Occipital lobe (tissue), 3 donors: ENCODE measurements at places on chromosomes 16 and 17. TPM values are rescaled to one million over a fixed set of nuclear protein-coding genes. Genes with fewer than 3 reads are reported as not detected.

Gene GRAPL
- total RNA-seq: not detected

Gene CCL8
- total RNA-seq: 0.16 TPM

Gene ABI3
- 0.62 TPM for total RNA-seq

Gene CSNK2A2
- 19.0 TPM for total RNA-seq

Gene TMEM106A
- total RNA-seq: 0.62 TPM

Gene RASD1
- total RNA-seq: 9.2 TPM

Gene TEX14
- 0.31 TPM for total RNA-seq

Gene WNK4
- total RNA-seq: 0.31 TPM

Gene NHLRC4
- 0.31 TPM for total RNA-seq

Gene SLC25A19
- 4.4 TPM for total RNA-seq

Gene ODAD4
- 1.6 TPM for total RNA-seq

Gene AXIN1
- total RNA-seq: 18.7 TPM

Gene GAA
- 14.3 TPM for total RNA-seq

Gene TEX19
- total RNA-seq: not detected

Gene ANKFY1
- 36.5 TPM for total RNA-seq

Gene CIITA
- total RNA-seq: 0.47 TPM

Gene FAM222B
- total RNA-seq: 2.7 TPM

Gene COG7
- total RNA-seq: 16.7 TPM

Gene SLC38A8
- not detected for total RNA-seq

Gene C17orf113
- total RNA-seq: 3.7 TPM

Gene MT3
- total RNA-seq: 8.6 TPM

Gene VASN
- total RNA-seq: 2.5 TPM

Gene CDRT15
- not detected for total RNA-seq

Gene GGA2
- 27.8 TPM for total RNA-seq
